ENCODE measurements at places on chromosomes 6 and 20. TPM values are rescaled to one million over a fixed set of nuclear protein-coding genes. Genes with fewer than 3 reads are reported as not detected.

Gene PLG
- not detected for total RNA-seq

Gene FKBP1C
- total RNA-seq, result 2.9 TPM

Gene ENPP4
- total RNA-seq, result 17.1 TPM

Gene AGER
- total RNA-seq, result 0.30 TPM

Gene KIFC1
- total RNA-seq, result 5.0 TPM

Gene IL20RA
- total RNA-seq, result 0.20 TPM

Gene C6orf132
- 0.66 TPM for total RNA-seq

Gene NOX3
- not detected for total RNA-seq

Gene APCDD1L
- 173 TPM for total RNA-seq

Gene EPHA7
- 0.07 TPM for total RNA-seq

Gene CCN6
- 0.10 TPM for total RNA-seq

Gene KIZ
- total RNA-seq, result 8.2 TPM

Gene PPIL6
- total RNA-seq, result 5.0 TPM

Gene SUMO4
- total RNA-seq, result 1.2 TPM

Gene PTCRA
- total RNA-seq, result not detected

Gene KIF6
- total RNA-seq, result 0.33 TPM

Gene TBPL1
- 25.1 TPM for total RNA-seq

Gene PHACTR1
- 1.6 TPM for total RNA-seq

All from smooth muscle cell of the pulmonary artery (primary cell).